ENCODE measurements at places on chromosomes 16 and 17. TPM values are rescaled to one million over a fixed set of nuclear protein-coding genes. Genes with fewer than 3 reads are reported as not detected.

- no peaks in the 10 kb centered on the region for H3K4me1 ChIP-seq
- DNase-seq = no peak
- no peak overlapping the region for H3K27ac ChIP-seq
- H3K36me3 ChIP-seq = no peaks in the 10 kb centered on the region
Observed at GRCh38 chr17:44589316-44590071, 32.2 kb downstream of the FZD2 start.

DNA sequence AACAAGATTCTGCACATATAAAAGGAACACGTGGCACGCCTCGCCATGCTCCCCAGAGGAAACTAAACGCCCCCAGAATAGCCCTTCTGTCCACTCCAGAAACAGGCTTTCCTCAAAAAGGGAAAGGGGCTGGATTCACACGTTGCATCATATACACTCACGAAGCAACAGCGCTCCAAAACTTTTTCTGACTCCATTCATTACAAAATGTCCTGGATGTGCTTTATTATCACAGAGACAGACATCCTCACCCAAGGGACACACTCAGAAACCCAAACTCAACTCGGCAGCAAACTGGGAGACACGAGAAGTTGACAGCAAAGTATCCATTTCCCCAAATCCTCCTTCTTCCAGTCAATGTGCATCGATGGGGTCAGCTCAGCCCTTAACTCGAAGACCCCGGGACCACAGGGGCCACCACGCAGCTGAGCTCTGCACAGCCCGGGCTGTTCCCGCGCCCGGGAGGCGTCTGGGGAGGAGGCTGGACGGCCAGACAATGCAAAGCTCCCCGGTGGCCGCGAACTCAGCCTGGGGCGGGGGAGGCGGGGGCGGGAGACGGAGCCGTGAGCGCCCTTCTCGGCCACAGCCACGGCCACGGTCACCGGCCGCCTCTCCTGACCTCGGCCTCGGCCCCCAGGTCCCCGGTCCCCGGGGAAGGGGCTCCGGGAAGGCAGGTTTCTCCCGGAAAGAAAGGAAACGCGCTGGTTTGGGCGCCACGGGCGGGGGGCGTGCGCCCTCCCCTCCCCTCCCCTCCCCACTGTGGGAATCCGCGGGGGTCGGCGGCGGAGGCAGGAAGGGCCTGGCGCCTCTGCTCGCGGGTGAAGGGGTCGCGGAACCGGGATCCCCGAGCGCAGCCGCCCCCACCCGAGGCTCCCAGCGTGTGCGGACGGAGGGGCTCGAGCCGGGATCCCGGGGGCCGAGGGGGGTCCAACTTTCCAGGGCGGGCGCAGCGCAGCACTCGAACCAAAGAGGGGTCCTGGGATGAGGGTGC is 1.2 kb downstream of the NXN start:
- no peaks in the 10 kb centered on the region for H3K36me3 ChIP-seq
- H3K4me1 ChIP-seq = peaks cover 23% of the 10 kb centered on the region
- H3K27me3 ChIP-seq = peaks cover 24% of the 10 kb centered on the region

- H3K27me3 ChIP-seq = no peaks in the 10 kb centered on the region
- peak within 1 kb of the TSS; percentile 74 for H3K27ac ChIP-seq
- DNase-seq = peak; percentile 67
- H3K4me3 ChIP-seq = peak within 1 kb of the TSS; percentile 86
Observed at GRCh38 chr17:57987581-57988300, at the start of gene VEZF1. VEZF1 (minus strand) TSS chr17:57988254; CDS start chr17:57988111, 143 bp downstream.

GRCh38 chr17:68378268-68379176 is 78.8 kb downstream of the WIPI1 start:
- no peak overlapping the region for H3K27ac ChIP-seq
- H3K4me1 ChIP-seq = peaks cover 8% of the 10 kb centered on the region
- H3K27me3 ChIP-seq = no peaks in the 10 kb centered on the region
- H3K36me3 ChIP-seq = no peaks in the 10 kb centered on the region
- no peak for DNase-seq
- no peak overlapping the region for H3K4me3 ChIP-seq

PRSS21 gene
- not detected for total RNA-seq

DNA sequence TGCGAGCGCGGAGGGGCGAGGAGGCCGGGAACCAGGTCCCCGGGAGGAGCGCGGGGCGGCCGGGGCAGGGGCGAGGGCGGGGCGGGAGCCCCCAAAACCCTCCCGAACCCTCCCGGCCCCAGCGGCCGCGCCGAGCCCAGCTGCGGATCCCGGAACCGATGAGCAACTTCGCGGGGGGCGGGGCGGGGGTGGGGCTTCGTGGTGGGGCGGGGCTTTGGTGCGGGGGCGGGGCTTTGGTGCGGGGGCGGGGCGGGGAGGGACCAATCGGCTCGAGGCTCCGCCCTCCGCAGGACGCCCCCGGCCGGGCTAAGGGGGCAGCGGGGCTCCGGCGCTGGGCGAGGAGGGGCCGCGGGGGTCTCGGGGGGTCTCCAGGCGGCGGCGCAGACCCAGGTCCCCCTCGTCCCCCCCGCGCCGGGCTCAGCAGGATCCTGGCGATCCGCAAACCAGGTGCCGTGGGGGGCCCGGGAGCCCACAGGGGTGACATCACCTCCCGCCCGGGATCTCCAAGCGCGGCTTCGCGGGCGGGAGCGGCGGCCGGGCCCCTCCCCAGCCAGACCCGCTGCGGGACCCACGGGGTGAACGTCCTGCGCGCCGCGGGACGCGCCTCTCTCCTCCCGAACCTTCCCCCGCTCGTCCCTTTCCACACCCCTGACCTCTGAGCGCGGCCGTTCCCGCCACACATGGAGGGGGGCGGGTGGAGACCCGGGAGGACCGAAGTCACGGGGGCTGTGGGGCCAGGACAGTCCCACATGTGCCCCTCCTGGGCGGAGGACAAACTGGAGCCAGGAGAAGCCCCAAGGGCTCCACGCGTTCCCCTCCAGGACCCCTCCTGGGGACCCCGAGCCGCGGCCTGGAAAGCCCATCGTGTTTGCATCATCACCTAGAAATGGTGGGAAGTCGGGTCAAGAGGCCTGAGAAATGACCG is at the start of gene ABR:
TSS of gene ABR (minus strand) at position 164 of the 925 bp plus-strand sequence. CDS start 254 bp downstream, outside the sequence.
- peaks cover 29% of the 10 kb centered on the region for H3K4me1 ChIP-seq
- peak within 1 kb of the TSS; percentile 75 for H3K4me3 ChIP-seq
- H3K27ac ChIP-seq = no peak within 1 kb of the TSS
- H3K27me3 ChIP-seq = no peaks in the 10 kb centered on the region
- H3K36me3 ChIP-seq = no peaks in the 10 kb centered on the region
- DNase-seq = peak; percentile 40

CCL4 gene
- total RNA-seq = 2.1 TPM

- no peak overlapping the region for H3K4me3 ChIP-seq
- H3K27ac ChIP-seq = no peak overlapping the region
- no peak for DNase-seq
- peaks cover 15% of the 10 kb centered on the region for H3K36me3 ChIP-seq
- H3K4me1 ChIP-seq = no peaks in the 10 kb centered on the region
- no peaks in the 10 kb centered on the region for H3K27me3 ChIP-seq
Observed at GRCh38 chr16:23071196-23072083, 77.8 kb downstream of the USP31 start.

- peak within 1 kb of the TSS; percentile 64 for H3K4me3 ChIP-seq
- DNase-seq = peak; percentile 72
- H3K4me1 ChIP-seq = peaks cover 45% of the 10 kb centered on the region
- no peaks in the 10 kb centered on the region for H3K27me3 ChIP-seq
- H3K27ac ChIP-seq = no peak within 1 kb of the TSS
Observed at GRCh38 chr17:42458497-42459255, at the start of gene ATP6V0A1. ATP6V0A1 (plus strand) TSS chr17:42458878; CDS start chr17:42460895, 2,017 bp downstream.

DNA sequence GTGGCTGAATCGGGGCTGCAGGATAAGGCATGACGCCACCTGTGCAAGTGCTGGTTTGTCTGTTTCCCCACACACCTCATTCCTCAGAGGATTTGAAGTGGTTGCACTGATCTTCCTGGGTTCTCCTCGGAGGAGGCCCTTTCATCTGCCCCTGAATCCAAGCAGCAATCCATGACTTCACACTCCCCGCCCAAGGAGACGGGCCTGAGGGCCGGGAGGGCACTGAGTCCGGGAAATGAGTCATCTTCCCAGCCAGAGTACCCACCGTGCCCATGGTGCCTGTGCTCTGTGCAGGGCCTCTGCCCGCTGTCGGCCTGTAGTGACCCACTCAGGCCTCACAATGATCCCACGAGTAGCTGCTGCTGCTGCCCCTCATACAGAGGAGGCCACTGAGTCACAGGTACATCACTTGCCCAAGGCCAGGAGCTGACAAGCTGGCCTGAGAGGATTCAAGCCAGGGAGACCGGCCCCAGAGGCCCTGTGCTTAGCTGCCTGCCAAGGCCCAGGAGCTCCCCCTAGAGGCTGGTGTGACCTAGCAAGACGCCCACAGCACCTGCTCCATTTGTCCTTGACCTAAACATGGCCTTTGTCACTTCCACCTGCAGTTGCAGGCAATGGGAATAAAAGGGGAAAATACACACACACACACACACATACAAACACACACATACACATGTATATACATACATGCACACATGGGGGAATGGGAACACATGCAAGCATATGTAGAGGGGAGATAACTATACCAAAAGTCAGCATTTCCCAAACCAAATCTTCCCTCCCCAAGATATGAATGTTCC is 240.0 kb downstream of the C16orf95 start:
- H3K36me3 ChIP-seq = no peaks in the 10 kb centered on the region
- no peak overlapping the region for H3K27ac ChIP-seq
- H3K4me3 ChIP-seq = no peak overlapping the region
- no peaks in the 10 kb centered on the region for H3K4me1 ChIP-seq

FN3K gene
- total RNA-seq = 4.9 TPM
